Fibroblast of skin of right quadriceps (primary cell): ENCODE measurements at places on chromosomes 7 and 10.

DNA sequence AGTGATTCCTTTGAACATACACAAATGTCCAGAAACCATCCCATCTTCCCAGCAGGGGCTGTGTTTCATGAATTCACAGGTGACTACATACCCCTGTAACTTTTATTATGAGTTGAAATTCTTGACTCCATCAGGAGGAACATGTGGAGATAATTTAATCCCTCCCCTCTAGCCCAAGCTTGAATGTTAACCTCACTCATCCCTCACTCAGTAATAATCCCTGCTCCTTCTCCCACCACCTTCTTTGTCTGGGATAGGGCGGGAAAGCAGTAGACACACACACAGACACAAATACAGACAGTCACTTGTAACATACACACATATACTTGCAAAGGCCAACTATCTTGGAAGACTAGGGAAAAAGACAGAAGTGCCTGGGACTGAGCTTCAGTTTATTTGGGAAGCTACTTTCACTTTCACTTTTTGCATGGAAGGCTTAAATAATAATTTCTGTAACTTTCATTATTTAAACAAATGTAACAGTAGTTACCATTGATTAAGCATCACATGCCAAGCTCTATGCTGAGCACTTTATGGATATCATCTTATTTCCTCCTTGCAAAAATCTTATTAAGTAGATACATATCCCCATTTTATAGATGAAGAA, 7.3 kb downstream of the AASS start:
- no peak for DNase-seq

GRCh38 chr10:124728830-124729661, 15.1 kb downstream of the FAM53B start:
- no peak for DNase-seq

GRCh38 chr10:35225204-35225603, 98.6 kb downstream of the CREM start:
- DNase-seq = no peak

- DNase-seq = no peak
Observed at GRCh38 chr7:351681-352480, 61.9 kb downstream of the FOXL3 start.

DNA sequence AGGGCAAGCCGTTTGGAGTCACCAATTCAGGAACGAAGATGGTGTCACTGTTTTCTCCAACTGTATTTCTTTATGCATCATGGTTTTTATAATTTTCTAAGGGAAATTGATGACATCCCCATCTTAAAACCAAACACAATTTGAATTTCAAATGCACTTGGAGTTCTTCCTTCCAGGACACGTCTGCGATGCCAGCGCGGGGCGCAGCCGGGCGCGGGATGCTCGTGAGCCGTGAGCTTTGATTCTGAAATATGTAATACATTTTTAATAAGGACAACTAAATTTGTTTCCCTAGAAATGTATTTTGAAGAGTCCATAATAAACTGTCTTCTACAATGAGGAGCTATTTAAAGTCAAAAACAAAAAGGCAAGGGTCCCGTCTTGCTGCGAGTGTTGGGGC, 492.1 kb downstream of the DNAJB6 start:
- no peak for DNase-seq

GRCh38 chr7:136585954-136586670, 282.3 kb upstream of the CHRM2 start:
- no peak for DNase-seq
